Heart left ventricle (tissue), 16 donors: ENCODE measurements at places on chromosomes 3 and 15. TPM values are rescaled to one million over a fixed set of nuclear protein-coding genes. Genes with fewer than 3 reads are reported as not detected.

TMEM212 gene
- not detected for total RNA-seq

LRRC31 gene
- not detected for total RNA-seq

ACAN gene
- total RNA-seq: 0.16 TPM

C3orf85 gene
- total RNA-seq: not detected

NR1I2 gene
- total RNA-seq: 0.09 TPM

IMPG2 gene
- 0.16 TPM for total RNA-seq

SOX14 gene
- total RNA-seq: not detected

ZWILCH gene
- 3.2 TPM for total RNA-seq

SUSD5 gene
- total RNA-seq: 1.7 TPM

SPTBN5 gene
- total RNA-seq: 1.3 TPM

PLA2G4E gene
- total RNA-seq: 1.1 TPM

SLC24A1 gene
- total RNA-seq: 1.4 TPM

TM2D3 gene
- total RNA-seq: 55.8 TPM

GRCh38 chr3:111963424-111963823 is 15.4 kb upstream of the ABHD10 start:
- DNase-seq: no peak

- no peak for DNase-seq
Observed at GRCh38 chr3:162353414-162353813, 856.8 kb downstream of the OTOL1 start.

DNA sequence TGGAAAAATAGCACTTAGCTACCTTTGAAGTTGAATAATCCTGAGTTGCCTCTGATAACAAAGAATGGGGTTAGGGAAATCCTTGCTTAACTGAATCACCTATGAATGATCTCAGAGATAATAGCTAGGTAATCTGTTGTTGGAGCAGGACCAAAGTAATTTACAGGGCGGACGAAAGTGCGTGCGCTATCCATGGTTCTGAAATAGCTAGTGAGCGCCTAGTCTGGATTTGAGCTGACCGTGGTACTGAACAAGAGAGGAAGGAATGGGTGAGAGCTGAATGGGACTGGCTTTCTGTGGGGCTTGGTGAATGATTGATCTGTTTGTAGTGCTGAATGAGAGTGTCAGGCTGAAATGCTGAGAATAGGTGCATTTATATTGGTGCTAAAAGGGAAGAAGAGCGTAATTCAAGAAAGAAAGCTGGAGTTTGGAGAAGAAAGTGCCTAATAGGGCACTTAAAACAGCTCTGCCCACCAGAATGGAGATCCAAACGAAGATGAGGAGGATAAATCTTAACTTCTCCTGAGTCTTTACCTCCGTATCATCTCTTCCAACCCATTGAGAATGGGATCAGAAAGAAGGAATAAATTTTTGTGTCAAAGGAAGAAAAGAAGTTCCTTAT is 10.1 kb downstream of the SCN10A start:
- DNase-seq: peak; percentile 32

- no peak for DNase-seq
Observed at GRCh38 chr3:63662500-63662899, 10.0 kb downstream of the SNTN start.

- no peak for DNase-seq
Observed at GRCh38 chr3:32401126-32401525, 9.5 kb downstream of the CMTM7 start.

DNA sequence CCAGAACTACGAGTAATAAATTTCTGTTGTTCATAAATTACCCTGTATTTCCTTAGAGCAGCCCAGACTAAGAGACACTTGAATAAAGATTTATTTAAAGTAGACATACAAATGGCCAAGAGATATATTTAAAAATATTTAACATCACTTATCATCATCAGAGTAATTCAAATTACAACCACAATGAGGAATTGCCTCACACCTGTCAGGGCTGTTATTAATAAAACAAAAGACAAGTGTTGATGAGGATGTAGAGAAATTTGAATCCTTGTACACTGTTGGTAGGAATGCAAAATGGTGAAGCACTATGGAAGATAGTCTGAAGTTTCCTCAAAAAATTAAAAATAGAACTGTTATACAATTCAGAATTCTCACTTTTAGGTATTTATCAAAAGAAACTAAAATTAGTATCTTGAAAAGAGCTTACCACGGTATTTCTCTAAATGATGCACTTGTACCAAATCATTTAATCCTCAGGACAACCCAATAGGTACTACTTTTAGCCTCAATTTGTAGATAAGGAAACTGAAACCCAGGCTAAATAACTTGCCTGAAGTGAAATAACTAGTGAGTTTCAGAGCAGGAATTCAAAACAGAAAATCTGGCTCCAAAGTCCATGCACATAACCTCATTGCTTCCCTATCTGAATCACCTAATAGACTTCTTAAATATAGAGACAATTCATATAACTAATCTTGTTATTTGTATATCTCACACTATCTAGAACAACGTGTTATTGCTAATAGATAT is 69.4 kb downstream of the ZBTB20 start:
- no peak for DNase-seq

DNA sequence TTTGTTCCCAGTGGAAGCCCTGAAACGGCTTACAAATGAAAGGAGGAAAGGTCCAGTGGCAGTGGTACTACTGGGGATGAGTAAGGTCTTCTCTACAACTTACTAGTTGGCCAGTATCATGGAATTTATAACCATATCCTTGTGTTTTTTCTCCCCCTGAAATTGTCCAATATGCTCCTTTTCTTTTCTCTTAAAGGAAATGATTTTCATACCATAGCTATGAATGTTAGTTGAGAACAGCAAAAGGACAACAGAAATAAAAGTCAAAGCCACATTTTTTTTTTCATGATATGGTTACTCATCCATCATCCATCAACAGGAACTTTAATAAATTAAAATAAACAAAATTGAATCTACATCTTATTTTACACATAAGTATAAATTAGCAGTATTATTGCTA is 450.4 kb downstream of the MFSD1 start:
- no peak for DNase-seq

- no peak for DNase-seq
Observed at GRCh38 chr3:191355406-191355805, 25.1 kb upstream of the UTS2B start.

- DNase-seq: no peak
Observed at GRCh38 chr15:81433462-81433861, 59.4 kb upstream of the TMC3 start.

DNA sequence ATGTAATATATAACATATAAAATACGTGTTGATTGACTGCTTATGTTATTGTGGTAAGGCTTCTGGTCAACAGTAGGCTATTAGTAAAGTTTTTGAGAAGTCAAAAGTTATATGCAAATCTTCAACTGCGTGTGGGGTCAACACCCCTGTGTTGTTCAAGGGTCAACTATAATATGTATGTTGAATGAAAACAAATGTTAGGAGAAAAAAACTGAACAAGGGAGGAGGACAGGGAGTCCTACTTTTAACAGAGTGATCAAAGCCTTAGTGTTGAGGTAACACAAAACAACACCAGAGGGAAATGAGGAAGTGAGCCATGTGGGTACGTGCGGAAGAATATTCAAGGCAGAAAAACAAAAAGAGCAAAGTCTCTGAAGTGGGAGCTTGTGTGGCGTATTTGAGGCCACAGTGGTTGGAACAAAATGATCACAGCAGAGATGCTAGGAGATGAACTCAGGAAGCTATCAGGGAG is 62.5 kb downstream of the SFMBT1 start:
- no peak for DNase-seq

- DNase-seq: no peak
Observed at GRCh38 chr3:196003611-196004010, 78.3 kb downstream of the TFRC start.

DNA sequence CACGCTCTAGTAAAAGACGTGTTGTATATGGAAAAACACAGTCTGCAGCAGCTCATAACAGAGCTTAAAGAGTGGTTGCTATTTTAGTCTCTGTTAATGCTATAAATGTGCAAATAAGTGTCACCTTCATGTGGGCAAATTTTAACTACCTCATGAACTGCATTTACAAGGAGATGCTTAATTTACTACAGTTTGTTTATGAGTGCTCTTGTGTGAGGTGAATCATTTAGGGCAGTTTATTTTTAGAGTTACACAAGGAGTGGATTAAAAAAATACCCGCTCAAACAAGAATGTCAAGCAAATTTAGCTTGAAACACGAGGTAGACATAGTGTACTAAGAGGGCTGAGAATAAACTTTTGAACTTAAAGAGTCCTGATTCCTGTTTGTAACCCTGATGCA is 579.0 kb downstream of the MFSD1 start:
- DNase-seq: no peak

DNA sequence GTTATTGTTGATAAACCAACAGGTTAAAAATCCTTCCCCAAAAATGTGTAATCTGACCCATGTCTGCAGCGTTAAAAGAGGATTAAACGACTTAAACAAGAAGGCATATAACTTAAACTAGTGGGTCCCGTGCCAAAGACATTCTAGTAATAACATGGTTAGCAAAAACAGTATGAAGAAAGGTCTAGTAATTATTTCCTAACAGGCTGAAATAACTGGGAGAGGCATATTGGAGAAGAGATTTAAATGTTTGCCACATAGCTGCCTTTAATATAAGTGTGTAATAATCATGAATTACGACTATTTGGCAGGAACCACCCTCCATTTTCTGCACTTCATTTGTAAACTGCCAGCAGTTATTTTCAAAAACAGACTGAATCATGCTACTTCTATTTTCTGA is 67.7 kb upstream of the CSPG5 start:
- no peak for DNase-seq

DNA sequence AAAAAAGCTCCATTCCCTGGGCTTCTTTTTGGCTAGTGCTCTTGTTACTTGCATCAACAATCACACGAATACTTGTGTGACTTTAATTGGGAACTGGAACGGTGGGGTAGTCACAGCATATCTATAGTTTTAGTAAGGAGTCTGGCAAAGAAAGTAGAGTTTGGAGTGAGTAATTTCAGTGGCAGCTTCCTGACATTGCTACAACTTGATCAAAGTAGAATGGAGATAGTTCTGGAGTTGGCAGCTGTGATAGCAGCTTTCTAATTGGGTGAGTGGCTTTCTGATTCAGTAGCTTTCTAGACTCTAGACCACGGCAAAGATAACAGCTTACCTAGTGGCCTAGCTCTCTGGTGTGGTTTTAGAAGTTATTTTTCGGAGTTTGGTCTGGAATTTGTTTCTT is 475.0 kb downstream of the TUSC7 start:
- DNase-seq: no peak

DNA sequence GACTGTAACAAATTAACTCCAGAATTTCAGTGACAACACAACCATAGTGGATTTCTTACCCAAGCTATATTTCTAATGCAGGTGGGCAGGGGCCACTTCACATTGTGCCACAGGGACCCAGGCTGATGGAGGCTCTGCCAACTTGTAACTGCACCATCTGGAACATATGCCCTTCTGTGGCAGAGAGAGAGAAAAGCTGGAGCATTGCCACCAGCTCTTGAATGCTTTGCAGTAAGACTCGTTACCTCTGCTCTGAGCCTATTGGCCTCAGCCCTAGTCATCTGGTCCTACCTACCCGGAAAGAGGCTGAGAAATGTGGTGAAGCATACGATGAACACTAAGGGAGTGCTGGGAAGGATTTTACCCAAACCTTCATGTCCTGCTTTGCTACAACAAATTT is 587.1 kb downstream of the ZNF385D start:
- DNase-seq: no peak

GRCh38 chr15:25065876-25066275 is 111.1 kb downstream of the SNRPN start:
- DNase-seq: no peak

- DNase-seq: no peak
Observed at GRCh38 chr3:12675115-12675810, 11.3 kb upstream of the RAF1 start.

DNA sequence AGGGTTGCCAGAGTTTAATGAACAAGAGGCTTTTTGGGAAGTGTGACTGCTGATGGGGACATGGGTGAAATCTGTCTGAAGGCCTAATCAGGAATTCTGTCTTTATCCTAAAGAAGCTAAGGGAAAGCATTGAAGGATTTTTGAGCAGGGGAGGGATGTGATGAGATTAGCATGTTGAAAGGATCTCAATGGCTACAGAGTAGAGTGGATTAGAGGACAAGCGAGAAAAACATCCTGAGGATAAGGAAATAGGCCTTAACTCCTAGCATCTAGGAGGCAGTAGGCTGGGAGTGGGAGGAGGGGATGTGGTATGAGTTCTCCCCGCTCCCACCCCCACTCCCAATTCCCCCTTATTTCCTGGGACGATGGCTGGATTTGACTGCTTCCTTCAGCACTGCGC is 35.1 kb upstream of the SNTN start:
- no peak for DNase-seq

DNA sequence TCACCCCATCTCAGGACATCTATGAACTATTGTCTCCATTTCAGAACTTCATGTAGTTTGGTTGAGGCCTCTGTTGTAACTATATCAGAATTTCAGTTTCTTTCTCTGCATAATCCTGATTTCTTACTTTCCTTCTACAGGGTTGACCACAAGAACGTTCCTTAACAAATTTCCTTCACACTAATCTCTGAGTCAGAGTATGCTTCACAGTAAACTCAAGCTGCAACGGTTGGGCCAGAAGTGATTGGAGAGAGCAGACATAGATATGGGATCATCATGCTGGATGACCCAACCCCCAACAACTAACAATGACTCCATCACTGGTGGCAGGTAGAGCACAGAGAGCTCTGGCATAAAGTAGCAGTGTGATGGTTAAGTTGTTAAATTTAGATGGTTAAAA is 128.8 kb upstream of the OSTN start:
- DNase-seq: no peak

DNA sequence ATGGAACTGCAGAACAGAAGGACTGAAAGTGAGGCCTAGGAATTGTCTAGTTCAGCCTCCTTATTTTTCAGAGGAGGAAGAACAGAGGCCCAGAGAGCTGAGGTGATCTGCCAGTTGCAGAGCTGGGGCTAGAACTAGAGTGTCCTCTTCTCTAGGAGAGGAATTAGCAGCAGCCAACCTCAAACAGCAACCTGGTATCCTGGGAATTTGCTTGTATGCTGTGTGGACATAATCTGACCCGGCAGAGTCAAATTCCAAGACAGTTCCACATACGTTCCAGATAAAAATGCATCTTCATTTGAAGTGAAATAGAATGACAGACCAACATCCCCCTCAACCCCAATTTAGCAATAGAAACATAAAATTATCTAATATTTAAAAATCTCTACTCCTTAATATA is 13.5 kb upstream of the TSC22D2 start:
- no peak for DNase-seq

DNA sequence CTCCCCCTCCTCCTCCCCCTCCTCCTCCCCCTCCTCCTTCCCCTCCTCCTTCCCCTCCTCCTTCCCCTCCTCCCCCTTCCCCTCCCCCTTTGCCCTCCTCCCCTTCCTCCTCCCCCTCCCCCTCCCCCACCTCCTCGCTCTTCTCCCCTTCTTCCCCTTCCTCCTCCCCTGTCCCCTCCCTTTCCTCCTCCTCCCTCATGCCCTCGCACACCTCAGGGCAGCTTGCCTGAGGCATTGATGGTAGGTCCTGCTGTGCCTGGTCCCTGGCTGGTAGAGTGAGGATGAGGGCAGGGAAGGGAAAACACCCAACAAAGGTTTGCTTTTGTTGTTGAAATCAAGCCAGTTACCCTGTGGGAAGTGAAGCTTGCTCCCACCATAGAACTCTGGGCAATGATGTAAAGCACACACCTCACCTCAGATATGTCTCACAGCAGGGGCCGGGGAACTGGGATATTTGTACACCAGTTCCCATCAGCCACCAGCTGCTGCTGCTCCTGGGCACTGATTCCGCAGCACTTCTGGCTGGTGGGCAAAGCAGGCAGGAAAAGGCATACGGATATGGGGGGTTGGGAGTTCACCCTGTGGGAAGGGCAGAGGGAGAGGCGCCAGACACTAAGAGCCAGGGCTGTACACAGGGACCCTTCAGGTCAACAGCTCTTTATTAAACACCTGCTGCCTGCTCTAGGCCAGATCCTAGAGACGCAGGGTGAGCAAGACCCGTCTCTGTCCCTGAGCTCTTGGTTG is 13.8 kb downstream of the ISG20 start:
- DNase-seq: no peak

- DNase-seq: no peak
Observed at GRCh38 chr15:82306791-82307713, 42.2 kb downstream of the GOLGA6L10 start.
